Midbrain (tissue), 1 donor: ENCODE measurements at places on chromosomes 4 and X.

DNA sequence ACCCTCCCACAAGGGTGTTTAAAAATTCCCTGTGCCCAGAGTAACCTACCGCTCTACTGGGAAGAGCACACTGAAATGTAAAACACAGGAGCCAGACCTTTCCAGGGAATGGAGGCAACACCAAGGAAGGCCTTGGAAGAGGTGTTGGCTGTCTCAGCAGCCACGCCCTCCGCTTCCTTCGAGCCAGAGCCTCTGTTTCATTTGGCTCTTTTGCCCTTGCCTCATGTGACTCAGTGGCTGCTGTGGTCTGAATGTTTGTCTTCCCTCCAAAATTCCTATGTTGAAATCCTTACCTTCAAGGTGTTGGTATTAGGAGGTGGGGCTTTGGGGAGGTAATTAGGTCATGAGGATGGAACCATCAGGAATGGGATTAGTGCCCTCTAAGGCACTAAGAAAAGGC lies 11.3 kb downstream of the SCD5 start:
- no peak for DNase-seq

DNA sequence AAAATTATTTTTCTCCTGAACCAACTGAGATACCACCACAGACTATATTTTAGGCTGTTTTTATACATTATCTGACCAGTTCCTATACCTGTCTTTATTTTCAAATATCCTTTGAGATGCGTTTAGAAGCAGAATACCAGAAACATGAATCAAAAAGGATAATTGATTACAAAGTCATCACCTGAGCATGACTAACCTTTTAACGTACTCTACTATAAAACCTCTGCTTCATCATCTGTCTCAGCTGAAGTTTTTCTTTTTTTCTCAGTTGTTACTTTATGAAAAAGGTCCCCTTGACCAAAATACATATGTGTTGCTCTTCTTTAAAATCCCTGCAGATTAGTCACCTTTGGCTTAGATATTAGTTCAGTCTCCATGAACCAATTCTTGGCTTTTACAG lies 109.8 kb downstream of the AMMECR1 start:
- no peak for DNase-seq

DNA sequence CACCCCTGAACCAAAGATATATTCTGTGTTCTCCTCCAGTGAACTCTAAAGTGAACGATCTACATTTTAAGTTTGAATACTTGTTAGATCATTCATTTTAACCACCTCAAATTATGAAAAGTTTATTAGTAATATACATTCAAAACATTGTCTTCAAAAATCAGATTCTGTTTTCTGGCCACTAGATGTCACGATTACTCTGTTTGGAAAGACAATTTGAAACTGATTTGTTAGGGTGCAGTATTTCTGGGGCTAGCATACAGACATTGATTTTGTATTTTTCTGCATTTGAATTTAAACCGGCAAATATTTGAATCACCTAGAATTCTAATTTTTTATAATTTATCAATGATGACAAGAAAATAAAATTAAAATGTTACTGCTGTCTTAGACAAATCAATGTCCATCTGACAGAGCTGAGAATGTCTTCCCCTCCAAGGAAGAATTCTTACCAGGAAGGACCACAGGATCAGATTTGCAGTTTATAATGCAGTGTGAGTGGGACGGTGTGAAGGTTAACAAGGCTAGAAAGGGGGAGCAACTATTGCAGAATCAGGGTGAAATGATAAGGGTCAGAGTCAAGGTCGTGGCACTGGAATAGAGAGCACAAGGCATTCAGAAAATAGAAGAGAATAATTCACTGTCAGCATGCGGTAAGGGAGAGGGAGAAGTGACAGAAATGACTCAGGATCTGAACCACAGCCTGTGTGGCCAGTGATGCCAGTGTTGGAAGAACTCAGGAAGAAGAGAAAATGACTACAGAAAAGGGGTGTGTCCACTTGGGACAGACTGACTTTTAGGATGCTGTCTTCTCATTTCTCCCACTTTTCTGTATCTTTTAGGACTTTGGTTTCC lies 91.6 kb downstream of the ANXA10 start:
- peak; percentile 58 for DNase-seq

GRCh38 chr4:16952462-16952871 lies 54.0 kb upstream of the LDB2 start:
- DNase-seq, result no peak

DNA sequence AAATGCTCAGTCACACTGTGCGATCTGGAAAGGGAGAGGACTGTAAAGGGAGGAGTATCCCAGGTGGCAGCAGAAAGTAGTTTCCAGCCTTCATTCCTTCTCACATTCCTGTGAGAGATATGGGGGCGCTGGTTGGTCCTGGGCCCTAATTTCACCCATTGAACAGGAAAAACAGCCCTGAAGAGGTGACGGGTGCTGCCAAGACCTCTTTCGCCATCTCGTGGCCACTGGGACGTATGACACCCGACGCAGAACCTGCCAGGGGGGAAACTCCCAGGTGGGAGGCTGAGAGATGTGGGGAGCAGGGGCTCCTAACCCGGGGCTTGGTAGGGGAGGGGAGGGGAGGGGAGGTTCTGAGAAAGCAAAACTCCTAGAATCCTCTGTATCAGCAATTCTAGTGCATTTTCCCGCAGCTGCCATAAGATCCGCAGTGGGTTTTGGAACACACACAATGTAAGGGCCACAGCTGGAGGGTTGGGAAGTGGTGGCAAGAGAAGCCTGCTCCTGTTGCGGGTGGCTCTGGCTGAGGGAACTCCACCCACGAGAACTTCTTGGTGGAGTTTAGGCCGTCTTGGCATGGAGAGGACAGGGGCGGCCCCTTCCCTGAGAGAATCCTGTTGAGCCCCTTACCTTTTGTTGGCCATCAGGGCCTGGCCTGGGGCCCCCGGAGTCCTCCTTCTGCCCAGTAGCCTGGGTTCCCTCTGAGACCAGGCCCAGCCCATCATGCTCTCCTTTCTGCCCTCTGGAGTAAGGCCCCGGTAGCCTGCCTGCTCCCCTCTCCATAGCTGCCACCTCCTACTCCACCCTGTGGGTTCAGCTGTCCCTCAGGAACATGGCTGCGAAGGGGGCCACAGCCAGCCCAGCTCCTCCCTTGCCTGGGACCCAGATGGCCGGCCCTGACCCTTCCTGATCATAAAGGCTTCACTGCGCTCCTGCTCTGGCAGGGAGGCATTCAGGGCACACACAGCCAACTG lies 134.1 kb downstream of the OR13H1 start:
- DNase-seq, result peak; percentile 13

DNA sequence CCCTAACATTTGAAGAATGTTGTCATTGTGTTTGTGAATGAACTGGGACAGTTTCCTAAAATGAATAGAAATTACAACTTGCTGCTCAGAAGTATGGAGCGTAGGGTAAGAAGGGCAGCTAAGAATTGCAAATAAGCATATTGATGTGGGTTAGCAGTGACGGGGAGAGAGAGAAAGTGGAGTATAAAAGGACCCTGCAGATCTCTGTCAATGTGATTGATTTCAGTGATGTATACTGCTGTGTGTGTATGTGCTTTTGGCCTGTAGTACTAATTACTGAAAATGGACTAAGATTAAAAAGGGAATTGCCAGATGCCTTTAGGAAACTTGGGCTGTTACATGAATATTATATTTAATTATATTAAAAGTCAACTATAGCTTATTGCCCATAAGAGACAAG lies 7.8 kb upstream of the MFAP3L start:
- DNase-seq, result no peak

GRCh38 chr4:149311076-149311475 lies 504.6 kb downstream of the IQCM start:
- DNase-seq, result no peak

DNA sequence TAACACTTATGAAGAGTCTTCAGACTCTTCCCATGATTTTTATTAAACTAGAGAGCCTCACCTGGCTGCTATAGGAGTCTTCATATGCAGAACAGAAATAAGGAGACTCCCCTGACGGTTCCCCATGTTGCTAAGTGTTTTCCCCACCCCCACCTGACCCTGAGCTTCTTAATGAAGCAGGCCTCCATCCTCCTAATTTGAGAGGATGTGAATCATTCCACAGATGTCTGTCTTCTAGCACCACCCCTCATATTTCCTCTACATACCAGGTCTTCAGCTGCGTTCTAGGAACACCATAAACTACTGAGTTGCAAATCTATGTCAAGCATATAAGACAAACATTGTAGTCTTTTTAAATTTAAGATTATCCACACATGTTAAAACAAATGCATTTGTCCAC lies 36.9 kb downstream of the RP2 start:
- no peak for DNase-seq

- DNase-seq, result no peak
Observed at GRCh38 chrX:7202206-7202605, 54.3 kb upstream of the PUDP start.

DNA sequence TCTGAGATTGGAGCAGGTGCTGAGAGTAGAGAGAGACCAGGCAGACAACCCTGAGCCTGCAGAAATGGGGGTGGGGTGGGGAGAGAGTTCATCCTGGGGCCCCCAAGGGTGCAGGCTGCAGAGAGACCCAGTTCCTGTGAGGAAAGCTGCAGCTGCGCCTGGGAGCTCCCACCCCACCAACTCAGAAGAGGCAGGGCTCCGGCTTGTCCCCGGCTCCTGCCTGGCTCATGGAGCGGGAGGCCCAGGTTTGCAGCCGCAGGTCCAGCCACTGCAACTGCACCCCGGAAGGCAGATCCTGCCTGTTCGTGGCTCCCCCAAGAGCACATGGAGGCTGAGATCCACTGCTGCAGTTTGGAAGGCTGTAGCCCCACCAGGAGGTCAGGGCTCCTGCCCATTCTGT lies 44.2 kb upstream of the DGKK start:
- no peak for DNase-seq

DNA sequence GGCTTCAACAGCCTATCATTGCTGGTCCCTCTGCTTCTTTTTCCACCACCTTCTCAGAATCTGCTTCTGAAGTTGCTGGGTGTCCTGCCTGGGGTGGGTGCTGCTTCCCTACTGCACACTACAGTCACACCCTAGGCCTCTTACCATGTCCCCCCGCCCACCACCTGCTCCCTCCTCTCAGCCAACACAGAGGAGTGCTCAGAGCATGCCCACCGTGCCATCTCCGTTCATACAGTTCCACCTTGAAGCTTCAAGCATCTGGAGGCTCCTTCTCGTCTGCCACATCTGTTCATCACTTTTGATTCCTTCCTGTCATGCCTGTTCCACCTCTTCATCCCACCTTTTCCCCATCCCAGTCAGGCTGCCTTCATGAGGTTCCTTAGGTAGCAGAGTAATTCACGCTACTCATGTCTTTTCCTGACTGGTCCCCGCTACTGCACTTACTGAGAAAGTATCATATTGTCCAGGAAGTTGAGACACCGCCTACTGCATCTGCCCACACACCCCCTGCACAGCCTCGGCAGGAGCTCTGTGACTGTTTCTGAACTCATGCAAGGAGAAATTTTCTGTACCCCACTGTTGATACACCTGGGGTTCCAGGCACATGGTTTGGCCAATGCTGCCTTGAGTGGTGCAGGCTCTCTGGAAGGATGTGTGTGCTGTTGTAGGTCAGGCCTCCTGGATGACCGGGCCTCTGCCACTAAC lies 39.5 kb downstream of the HADH start:
- no peak for DNase-seq
